ENCODE measurements at places on chromosomes 11 and 22. TPM values are rescaled to one million over a fixed set of nuclear protein-coding genes. Genes with fewer than 3 reads are reported as not detected.

GRCh38 chr11:123505546-123506299 is 75.7 kb downstream of the GRAMD1B start:
- H3K4me3 ChIP-seq: no peak overlapping the region
- H3K36me3 ChIP-seq: no peaks in the 10 kb centered on the region
- H3K27me3 ChIP-seq: no peaks in the 10 kb centered on the region
- no peak overlapping the region for H3K27ac ChIP-seq

Gene CABP4
- total RNA-seq: not detected

- H3K4me3 ChIP-seq: no peak overlapping the region
- H3K27ac ChIP-seq: no peak overlapping the region
- H3K36me3 ChIP-seq: no peaks in the 10 kb centered on the region
- DNase-seq: no peak
- H3K4me1 ChIP-seq: peaks cover 17% of the 10 kb centered on the region
Measured at GRCh38 chr11:124754710-124755109, 2.7 kb upstream of the VSIG2 start.

- no peak overlapping the region for H3K4me3 ChIP-seq
- peaks cover 6% of the 10 kb centered on the region for H3K4me1 ChIP-seq
- H3K36me3 ChIP-seq: no peaks in the 10 kb centered on the region
- H3K27me3 ChIP-seq: no peaks in the 10 kb centered on the region
Measured at GRCh38 chr22:28310299-28310698, 369.3 kb downstream of the TTC28 start.

- H3K4me1 ChIP-seq: no peaks in the 10 kb centered on the region
- peak; percentile 13 for DNase-seq
- no peak overlapping the region for H3K4me3 ChIP-seq
Measured at GRCh38 chr11:119306373-119306890, 10.5 kb downstream of the MCAM start.

DNA sequence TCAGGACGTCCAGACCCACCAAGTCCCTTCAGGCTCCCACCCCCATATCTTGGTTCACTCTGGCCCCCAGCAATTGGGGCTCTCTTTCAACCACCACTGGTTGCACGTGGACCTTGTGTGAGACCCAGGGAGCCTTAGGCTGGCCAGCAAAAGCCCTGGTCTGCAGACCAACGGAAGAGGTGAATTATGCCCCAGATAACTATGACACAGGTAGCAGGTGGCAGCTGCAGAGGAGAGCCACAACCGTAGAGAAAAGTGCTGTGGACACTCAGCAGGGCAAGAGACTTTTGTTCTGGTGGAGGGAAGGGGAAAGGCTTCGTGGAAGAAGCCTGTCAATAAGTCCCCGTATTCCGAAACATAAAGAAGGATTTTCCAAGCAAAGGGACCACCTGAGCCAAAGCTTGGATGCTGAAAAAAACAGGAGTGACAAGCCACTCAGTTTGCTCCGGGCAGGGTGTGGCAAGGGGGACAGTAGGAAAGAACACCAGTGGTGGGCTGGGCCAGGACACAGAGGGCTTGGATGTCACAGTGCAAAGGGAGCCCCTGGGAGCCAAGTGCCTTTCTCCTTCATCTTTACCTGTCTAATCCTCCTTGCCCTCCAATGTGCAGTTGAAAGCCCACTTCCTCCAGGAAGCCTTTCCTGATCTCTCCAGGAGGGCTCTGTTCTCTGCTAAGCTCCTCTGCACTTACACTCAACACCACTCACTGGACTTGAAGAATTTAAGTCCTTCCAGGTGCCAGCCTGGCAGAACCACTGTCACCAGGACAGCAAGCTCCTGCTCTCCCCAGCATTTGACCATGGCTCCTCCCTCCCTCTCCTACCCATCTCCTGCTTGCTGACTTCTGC is 264.7 kb downstream of the BUD13 start:
- H3K4me3 ChIP-seq: no peak overlapping the region
- H3K36me3 ChIP-seq: no peaks in the 10 kb centered on the region
- no peaks in the 10 kb centered on the region for H3K4me1 ChIP-seq

Gene KRTAP5-9
- total RNA-seq: 3.0 TPM

- no peaks in the 10 kb centered on the region for H3K36me3 ChIP-seq
- no peak overlapping the region for H3K4me3 ChIP-seq
- DNase-seq: no peak
- H3K27me3 ChIP-seq: no peaks in the 10 kb centered on the region
- peaks cover 11% of the 10 kb centered on the region for H3K4me1 ChIP-seq
Measured at GRCh38 chr22:35393116-35394010, 6.6 kb upstream of the MCM5 start.

DNA sequence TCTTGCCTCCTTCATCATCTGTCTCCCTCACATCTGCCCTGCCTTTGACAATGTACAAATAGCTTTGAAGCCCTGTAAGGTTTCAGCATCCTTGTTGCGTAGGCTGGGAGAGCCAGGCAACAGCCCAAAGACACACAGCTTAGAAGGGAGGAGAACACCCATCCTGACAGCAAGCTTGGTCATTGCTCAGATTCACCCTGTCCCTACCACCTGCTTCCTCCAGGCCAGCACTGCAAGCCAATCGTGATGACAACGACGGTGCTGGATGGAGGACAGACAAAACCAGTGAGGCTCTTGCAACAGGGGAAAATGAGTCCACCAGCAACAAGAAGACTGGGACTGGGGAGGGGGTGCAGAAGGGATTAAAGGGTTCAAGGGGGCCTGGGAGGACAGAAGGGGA is 32.9 kb upstream of the CD5 start:
- H3K36me3 ChIP-seq: no peaks in the 10 kb centered on the region
- no peak overlapping the region for H3K4me3 ChIP-seq
- H3K27me3 ChIP-seq: no peaks in the 10 kb centered on the region
- H3K4me1 ChIP-seq: no peaks in the 10 kb centered on the region
- no peak for DNase-seq
- no peak overlapping the region for H3K27ac ChIP-seq

Gene OR5AS1
- total RNA-seq: not detected

GRCh38 chr22:46546466-46547178 is 9.2 kb upstream of the CELSR1 start:
- peak; percentile 61 for DNase-seq
- no peak overlapping the region for H3K4me3 ChIP-seq
- peaks cover 18% of the 10 kb centered on the region for H3K4me1 ChIP-seq
- H3K27ac ChIP-seq: peak overlapping the region; percentile 81
- no peaks in the 10 kb centered on the region for H3K36me3 ChIP-seq
- no peaks in the 10 kb centered on the region for H3K27me3 ChIP-seq

GRCh38 chr11:131370090-131370751 is at the start of gene NTM:
NTM (plus strand) TSS chr11:131370615.
- DNase-seq: peak; percentile 63
- H3K4me1 ChIP-seq: peaks cover 22% of the 10 kb centered on the region
- no peak within 1 kb of the TSS for H3K27ac ChIP-seq

DNA sequence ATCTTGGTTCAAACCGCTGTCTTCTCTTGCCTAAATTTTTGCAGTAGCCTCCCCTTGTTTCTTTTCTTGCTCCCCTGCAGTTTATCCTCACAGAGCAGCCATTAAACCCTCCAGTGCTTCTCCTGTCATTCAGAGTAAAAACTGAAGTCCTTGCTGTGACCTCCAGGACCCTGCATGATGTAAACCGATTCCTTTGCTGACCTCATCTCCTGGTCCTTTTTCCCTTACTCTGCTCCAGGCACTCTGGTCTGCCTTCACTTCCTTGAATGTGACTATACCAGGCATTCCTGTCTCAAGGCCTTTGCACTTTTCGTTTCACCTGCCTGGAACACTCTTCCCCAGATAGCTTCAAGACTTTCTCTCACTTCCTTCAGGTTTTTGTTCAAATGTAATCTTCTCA is 152.0 kb downstream of the WNT11 start:
- H3K4me1 ChIP-seq: no peaks in the 10 kb centered on the region
- H3K27me3 ChIP-seq: no peaks in the 10 kb centered on the region
- H3K27ac ChIP-seq: no peak overlapping the region
- H3K4me3 ChIP-seq: no peak overlapping the region

GRCh38 chr11:119236490-119236889 is 30.4 kb downstream of the CBL start:
- no peak for DNase-seq
- H3K36me3 ChIP-seq: no peaks in the 10 kb centered on the region
- H3K4me3 ChIP-seq: no peak overlapping the region
- H3K4me1 ChIP-seq: no peaks in the 10 kb centered on the region

DNA sequence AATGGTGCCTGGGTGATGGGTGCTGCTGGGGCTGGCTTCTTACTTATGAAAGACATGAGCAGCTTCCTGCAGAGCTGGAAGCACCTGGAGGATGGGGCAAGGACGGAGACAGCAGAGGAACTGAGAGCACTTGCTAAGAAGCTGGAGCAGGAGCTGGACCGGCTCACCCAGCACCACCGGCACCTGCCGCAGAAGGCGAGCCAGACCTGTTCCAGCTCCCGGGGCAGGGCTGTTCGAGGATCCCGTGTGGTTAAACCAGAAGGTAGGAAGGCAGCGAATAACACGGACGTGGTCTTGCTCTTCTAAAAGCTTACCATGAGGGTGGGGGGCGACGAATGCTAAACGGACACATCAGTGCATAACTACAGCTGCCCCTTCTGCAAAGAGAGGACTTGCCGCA is 9.3 kb downstream of the APOL5 start:
- H3K4me3 ChIP-seq: no peak overlapping the region
- no peak for DNase-seq
- peaks cover 9% of the 10 kb centered on the region for H3K4me1 ChIP-seq
- no peaks in the 10 kb centered on the region for H3K36me3 ChIP-seq

Gene CHRM1
- total RNA-seq: not detected

Gene QSER1
- 27.7 TPM for total RNA-seq

- H3K4me3 ChIP-seq: no peak overlapping the region
- H3K36me3 ChIP-seq: no peaks in the 10 kb centered on the region
- peak; percentile 15 for DNase-seq
- no peaks in the 10 kb centered on the region for H3K27me3 ChIP-seq
Measured at GRCh38 chr11:31240340-31240904, 129.1 kb downstream of the DCDC1 start.

Gene OR56A1
- total RNA-seq: not detected

- DNase-seq: no peak
- H3K4me3 ChIP-seq: no peak overlapping the region
- no peaks in the 10 kb centered on the region for H3K27me3 ChIP-seq
Measured at GRCh38 chr11:12629601-12630313, 44.5 kb upstream of the TEAD1 start.

DNA sequence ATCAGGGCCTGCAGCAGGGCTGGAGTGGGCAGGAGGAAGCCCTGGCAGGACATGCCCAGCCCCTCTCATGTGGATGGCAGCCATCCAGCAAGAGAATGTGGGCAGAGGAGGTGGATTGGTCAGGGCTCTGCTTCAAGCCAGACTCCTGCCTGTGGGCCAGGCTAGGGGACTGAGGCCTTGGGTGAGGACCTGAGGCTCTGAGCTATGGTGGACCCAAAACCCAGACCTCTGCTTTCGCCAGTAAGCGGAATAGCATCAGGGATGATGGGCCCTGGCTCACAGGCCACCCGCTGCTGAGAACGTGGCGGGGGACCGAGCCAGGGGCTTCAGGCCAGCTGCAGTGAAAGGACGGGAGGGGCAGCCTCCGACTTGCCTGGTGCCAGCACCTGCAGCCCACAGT is 57.4 kb downstream of the LINC01488 start:
- H3K36me3 ChIP-seq: no peaks in the 10 kb centered on the region
- no peak overlapping the region for H3K4me3 ChIP-seq
- no peak overlapping the region for H3K27ac ChIP-seq
- H3K27me3 ChIP-seq: no peaks in the 10 kb centered on the region
- peak; percentile 16 for DNase-seq

GRCh38 chr22:23305922-23306374 is 125.6 kb downstream of the BCR start:
- no peak overlapping the region for H3K4me3 ChIP-seq
- H3K27me3 ChIP-seq: no peaks in the 10 kb centered on the region
- H3K36me3 ChIP-seq: no peaks in the 10 kb centered on the region
- no peaks in the 10 kb centered on the region for H3K4me1 ChIP-seq
- no peak overlapping the region for H3K27ac ChIP-seq
